Activated CD4-positive, alpha-beta memory T cell treated with anti-CD3 and anti-CD28 coated beads for 36 hours (primary cell): ENCODE measurements at places on chromosomes 11 and 22. TPM values are rescaled to one million over a fixed set of nuclear protein-coding genes. Genes with fewer than 3 reads are reported as not detected.
A peak's percentile ranks its signal among the peaks of the same experiment; 100 is the strongest.

DNA sequence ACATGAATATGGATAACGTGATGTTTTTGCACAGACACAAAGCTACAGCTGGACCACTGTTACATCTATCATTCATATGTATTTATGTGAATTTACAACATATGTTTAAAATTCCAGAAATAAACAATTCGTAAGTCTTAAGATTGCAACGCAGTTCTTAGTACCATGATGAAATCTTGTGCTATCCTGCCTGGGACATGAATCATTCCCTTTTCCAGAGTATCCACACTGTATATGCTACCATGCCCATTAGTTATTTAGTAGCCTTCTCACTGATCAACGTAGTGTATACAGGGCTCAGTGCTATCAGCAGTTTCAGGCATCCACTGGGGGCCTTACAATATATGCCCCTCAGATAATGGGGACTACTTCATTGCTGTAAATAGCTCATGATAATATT is 4.3 kb downstream of the ATL3 start:
- H3K36me3 ChIP-seq, result peaks cover 2% of the 10 kb centered on the region
- no peak overlapping the region for H3K27ac ChIP-seq
- no peak overlapping the region for H3K4me3 ChIP-seq
- no peak for DNase-seq
- H3K4me1 ChIP-seq, result peaks cover 49% of the 10 kb centered on the region
- H3K27me3 ChIP-seq, result no peaks in the 10 kb centered on the region

- H3K4me1 ChIP-seq, result no peaks in the 10 kb centered on the region
- H3K36me3 ChIP-seq, result no peaks in the 10 kb centered on the region
- DNase-seq, result no peak
- no peak overlapping the region for H3K4me3 ChIP-seq
- H3K27me3 ChIP-seq, result no peaks in the 10 kb centered on the region
Measured at GRCh38 chr11:103465555-103466140, 356.4 kb downstream of the DYNC2H1 start.

C11orf42 gene
- not detected for total RNA-seq

DNA sequence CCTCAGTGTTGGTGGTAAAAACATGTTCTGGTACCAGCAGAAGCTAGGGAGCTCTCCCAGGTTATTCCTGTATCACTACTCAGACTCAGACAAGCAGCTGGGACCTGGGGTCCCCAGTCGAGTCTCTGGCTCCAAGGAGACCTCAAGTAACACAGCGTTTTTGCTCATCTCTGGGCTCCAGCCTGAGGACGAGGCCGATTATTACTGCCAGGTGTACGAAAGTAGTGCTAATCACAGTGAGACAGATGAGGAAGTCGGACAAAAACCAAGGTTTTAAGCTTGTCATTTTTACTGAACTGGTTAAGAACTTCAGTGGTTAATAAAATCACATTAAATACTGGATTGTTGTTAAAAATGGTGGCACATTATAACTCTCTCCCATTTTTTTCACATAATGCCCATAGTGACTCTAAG is 42.6 kb upstream of the VPREB1 start:
- H3K4me1 ChIP-seq, result peaks cover 3% of the 10 kb centered on the region
- H3K27ac ChIP-seq, result no peak overlapping the region
- H3K4me3 ChIP-seq, result no peak overlapping the region
- H3K36me3 ChIP-seq, result no peaks in the 10 kb centered on the region
- H3K27me3 ChIP-seq, result peaks cover 8% of the 10 kb centered on the region

DNA sequence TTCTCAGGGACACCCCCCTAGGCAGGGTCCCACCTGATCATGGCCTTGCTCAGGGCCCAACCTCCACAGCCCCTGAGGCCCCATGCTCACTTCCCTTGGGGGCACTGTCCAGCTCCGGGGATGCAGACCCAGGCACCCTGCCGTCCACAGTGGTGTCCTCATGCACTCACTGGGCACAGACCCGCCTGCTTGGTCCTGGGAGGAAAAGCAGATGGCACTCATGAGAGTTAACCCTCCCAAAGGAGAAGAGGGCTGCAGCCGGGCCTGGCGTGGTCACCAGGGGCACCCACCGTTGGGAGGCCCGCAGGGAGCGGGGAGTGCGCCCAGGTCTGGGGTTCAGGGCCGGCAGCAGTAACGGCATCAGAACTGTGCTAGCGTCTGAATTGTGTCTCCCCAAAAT is 1270.9 kb downstream of the BRD1 start:
- no peak for DNase-seq
- H3K27me3 ChIP-seq, result no peaks in the 10 kb centered on the region
- no peaks in the 10 kb centered on the region for H3K4me1 ChIP-seq

GRCh38 chr11:121367844-121368225 is 75.3 kb downstream of the SC5D start:
- no peaks in the 10 kb centered on the region for H3K27me3 ChIP-seq
- H3K4me1 ChIP-seq, result peaks cover 36% of the 10 kb centered on the region
- H3K27ac ChIP-seq, result peak overlapping the region; percentile 59
- peaks cover 3% of the 10 kb centered on the region for H3K36me3 ChIP-seq
- no peak for DNase-seq

PI4KA gene
- total RNA-seq, result 57.9 TPM

OR4A16 gene
- total RNA-seq, result not detected

SPTBN2 gene
- 1.5 TPM for total RNA-seq

GRCh38 chr22:42519525-42520401 is at the start of gene RRP7A:
Gene RRP7A (minus strand): TSS chr22:42519796. CDS start chr22:42519786, 10 bp downstream.
- peak; percentile 89 for DNase-seq
- no peaks in the 10 kb centered on the region for H3K27me3 ChIP-seq
- peaks cover 14% of the 10 kb centered on the region for H3K4me1 ChIP-seq
- H3K4me3 ChIP-seq, result peak within 1 kb of the TSS; percentile 97
- H3K27ac ChIP-seq, result peak within 1 kb of the TSS; percentile 89

- DNase-seq, result no peak
- H3K36me3 ChIP-seq, result no peaks in the 10 kb centered on the region
- H3K27me3 ChIP-seq, result no peaks in the 10 kb centered on the region
- peaks cover 8% of the 10 kb centered on the region for H3K4me1 ChIP-seq
Measured at GRCh38 chr11:22690871-22691270, 24.5 kb downstream of the GAS2 start.

LDHAL6A gene
- 0.19 TPM for total RNA-seq

RTCB gene
- total RNA-seq, result 87.0 TPM

MRGPRX3 gene
- total RNA-seq, result not detected

MOGAT2 gene
- not detected for total RNA-seq

DNA sequence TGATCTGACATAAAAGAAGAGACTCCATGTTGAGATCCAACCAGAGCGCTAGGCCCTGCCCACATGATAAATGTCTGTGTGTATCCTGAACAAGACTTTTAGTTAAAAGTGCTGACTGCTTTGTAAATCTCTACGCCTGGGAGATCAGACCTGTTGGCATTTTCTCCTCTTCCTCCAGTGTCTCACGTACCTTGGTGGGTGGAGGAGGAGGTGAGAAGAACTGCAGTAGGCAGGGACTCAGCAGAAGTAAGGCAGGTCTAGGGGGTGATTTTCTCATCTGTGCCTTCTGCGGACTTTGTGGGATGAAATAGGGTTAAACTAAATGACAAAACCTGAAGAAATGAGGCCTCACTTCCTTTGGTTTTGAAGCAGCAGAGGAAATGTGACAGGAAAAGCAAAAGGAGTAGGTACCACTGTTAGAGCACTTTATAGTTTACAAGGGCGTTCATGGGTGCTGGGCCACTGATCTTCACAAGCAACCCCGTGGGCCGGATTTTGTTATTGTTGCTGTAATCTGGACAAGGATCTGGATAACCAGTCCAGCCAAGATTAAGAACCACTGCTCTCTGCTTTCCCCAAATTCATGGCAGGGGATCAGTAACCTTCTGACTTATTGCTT is 36.7 kb upstream of the PLET1 start:
- H3K36me3 ChIP-seq, result peaks cover 3% of the 10 kb centered on the region
- peak; percentile 66 for DNase-seq
- peaks cover 31% of the 10 kb centered on the region for H3K4me1 ChIP-seq
- H3K27ac ChIP-seq, result peak overlapping the region; percentile 67
- H3K4me3 ChIP-seq, result no peak overlapping the region

GRCh38 chr11:27217948-27218420 is 145.0 kb downstream of the CCDC34 start:
- no peaks in the 10 kb centered on the region for H3K36me3 ChIP-seq
- no peak for DNase-seq
- H3K4me1 ChIP-seq, result no peaks in the 10 kb centered on the region
- H3K4me3 ChIP-seq, result no peak overlapping the region
- peaks cover 12% of the 10 kb centered on the region for H3K27me3 ChIP-seq

DNA sequence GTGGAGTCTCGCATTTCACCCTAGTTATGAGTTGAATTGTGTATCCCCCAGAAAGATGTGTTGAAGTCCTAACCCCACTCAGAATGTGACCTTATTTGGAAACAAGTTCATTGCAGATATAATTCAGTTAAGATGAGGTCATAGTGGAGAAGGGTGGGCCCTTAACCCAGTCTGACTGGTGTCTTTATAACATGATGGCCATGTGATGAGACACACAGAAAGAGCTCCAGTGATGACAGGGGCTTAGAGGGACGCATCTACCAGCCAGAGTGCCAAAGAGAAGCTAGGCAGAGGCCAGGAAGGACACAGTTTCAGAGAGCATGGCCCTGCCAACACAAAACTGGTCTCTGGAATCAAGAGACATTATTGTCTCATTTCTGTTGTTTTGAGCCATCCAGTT is 50.3 kb downstream of the LARGE1 start:
- no peak for DNase-seq
- no peaks in the 10 kb centered on the region for H3K4me1 ChIP-seq
- no peak overlapping the region for H3K4me3 ChIP-seq
- H3K27ac ChIP-seq, result no peak overlapping the region

GRCh38 chr11:126824035-126824607 is 176.4 kb downstream of the KIRREL3 start:
- H3K36me3 ChIP-seq, result no peaks in the 10 kb centered on the region
- H3K4me3 ChIP-seq, result no peak overlapping the region
- H3K4me1 ChIP-seq, result no peaks in the 10 kb centered on the region
- H3K27ac ChIP-seq, result no peak overlapping the region
- no peak for DNase-seq
- H3K27me3 ChIP-seq, result no peaks in the 10 kb centered on the region

HTR3B gene
- total RNA-seq, result not detected

GRCh38 chr11:63888170-63889086 is 28.5 kb downstream of the RCOR2 start:
- no peaks in the 10 kb centered on the region for H3K36me3 ChIP-seq
- peak overlapping the region; percentile 81 for H3K4me3 ChIP-seq
- DNase-seq, result peak; percentile 80
- no peaks in the 10 kb centered on the region for H3K27me3 ChIP-seq

DNA sequence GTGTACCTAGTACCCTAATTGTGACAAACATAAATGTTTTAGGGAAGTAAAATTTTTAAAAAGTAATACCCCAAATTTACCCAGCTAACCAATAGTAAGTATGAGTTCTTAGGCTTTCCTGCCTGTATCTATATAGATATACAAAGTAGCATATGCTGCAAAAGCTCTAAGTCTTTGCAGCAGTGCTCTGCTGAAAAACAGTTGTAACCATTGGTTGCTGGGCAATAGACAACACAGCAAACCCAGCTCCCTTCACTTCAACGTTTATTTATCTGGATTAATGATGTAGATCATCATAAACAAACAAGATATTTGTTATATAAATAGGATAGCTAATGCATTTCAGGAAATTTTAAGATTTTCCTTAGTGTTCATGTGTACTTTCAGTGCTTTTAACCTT is 82.7 kb downstream of the PAX6 start:
- H3K4me1 ChIP-seq, result no peaks in the 10 kb centered on the region
- no peak overlapping the region for H3K27ac ChIP-seq
- H3K36me3 ChIP-seq, result peaks cover 41% of the 10 kb centered on the region
- no peaks in the 10 kb centered on the region for H3K27me3 ChIP-seq
- H3K4me3 ChIP-seq, result no peak overlapping the region
- no peak for DNase-seq

ANO5 gene
- not detected for total RNA-seq

DNA sequence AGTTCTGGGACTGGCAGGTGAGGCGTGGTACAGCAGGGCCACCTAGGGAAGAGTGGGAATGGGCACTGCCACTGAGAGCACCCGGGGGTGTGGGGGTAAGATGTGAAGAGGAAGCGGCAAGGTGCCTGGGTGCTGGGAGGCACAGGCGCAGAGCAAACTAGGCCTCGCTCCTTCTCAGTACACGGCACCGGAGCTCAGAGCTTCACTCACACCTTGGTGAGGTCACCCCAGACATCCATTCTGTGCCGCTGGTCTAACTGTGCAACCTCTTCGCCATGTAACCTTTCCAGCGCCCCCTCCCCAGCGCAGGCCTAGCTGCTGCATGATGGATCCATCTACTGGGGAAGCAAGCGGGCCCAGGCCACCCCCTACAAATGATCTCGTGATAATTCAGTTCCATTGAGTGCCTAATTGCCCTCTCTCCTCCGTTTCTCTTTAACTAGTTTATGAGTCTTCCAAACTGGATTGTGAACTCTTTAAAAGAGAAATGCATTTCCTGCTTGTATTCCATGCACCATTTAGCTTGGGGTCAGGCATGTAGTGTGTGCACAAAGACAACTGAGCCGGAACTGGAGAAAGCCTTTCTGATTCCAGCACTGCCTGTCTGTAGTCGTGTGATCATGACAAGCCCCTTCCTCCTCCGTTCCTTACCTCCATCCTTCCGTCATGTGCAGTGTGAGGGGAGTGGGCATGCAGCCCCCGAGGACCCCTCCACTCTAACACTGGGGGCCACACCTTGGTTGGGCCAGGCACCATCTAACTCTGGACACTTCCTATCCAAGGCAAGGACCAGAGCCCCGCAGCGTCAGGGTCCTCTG is 1475.2 kb downstream of the TBC1D22A start:
- no peaks in the 10 kb centered on the region for H3K36me3 ChIP-seq
- no peak overlapping the region for H3K27ac ChIP-seq
- no peaks in the 10 kb centered on the region for H3K4me1 ChIP-seq
